ENCODE measurements at places on chromosomes 5 and 9. TPM values are rescaled to one million over a fixed set of nuclear protein-coding genes. Genes with fewer than 3 reads are reported as not detected.

GRCh38 chr5:5979377-5979760 lies 399.0 kb downstream of the MED10 start:
- no peak for DNase-seq

GRCh38 chr5:131633830-131634229 lies 1.2 kb downstream of the RAPGEF6 start:
- no peak for DNase-seq

DNA sequence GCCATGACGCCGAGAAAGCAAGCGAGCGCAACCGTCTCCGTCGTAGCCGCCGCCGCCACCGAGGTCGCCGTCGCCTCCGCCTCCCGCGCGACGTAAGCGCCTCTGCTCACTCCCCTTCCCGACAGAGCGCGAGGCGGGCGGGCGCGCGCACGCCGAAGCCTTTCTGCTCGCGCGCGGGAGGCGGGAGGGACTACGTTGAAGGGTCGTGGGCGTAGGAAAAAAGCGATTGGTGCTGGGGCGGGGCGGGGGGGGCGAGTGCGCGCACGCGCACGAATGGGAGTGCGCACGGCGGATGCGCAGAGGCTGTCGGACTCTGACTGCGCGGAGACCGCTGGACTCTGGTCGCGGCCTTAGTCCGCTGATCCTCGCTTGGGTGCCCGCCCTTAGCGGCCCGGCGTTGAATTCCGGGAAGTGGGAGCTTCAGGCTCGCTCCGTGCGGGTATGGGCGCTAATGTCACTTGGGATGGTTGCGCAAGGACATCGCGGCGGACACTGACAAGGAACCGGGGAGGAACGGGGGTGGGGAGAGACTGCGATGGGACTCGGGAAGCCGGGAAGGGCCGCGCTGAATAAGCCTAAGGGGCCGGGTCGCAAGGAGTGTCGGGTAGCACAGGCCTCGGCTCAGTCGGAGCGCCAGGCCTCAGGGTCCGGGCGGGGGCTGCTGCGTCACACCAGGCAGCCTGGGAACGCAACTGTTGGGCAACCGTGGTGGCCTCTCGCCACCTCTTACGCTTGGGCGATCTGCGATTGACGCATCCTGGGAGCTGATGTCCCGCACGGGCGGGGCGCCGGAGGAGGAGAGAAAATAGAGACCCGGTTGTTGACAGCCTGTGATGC lies at the start of gene CHD1:
Gene CHD1, minus strand, starts transcription at position 135 of the 837 bp plus-strand sequence. CDS start 2,621 bp downstream, outside the sequence.
- peak; percentile 97 for DNase-seq

DNA sequence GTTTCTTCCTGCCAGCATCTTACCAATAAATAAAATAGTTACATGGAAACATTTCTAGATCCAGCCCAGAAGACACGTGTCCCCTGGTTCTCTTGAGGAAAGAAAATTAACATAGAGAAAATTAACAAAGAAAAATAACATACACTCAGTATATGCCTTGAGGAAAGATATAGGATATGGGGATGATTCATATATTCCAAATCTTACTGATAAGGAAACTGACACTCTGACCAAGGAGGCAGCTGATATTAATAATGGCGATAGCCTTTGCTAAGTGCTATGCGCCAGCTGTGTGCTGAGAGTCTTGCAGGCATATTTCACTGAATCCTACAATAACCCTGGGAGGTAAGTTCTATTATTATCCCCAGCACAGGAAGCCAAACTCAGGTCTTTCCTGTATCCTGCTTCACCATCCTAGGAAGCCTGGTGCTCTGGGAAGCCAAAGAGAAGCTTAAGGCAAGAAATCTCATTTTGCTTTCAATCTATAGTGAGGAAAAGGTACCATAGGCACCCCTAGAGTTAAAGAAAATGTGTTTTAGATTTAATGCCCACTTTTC lies 302.7 kb upstream of the NREP start:
- no peak for DNase-seq

GRCh38 chr5:172009536-172010270 lies 3.3 kb upstream of the FBXW11 start:
- DNase-seq: no peak

- DNase-seq: peak; percentile 70
Observed at GRCh38 chr5:1640421-1640881, 116.7 kb upstream of the LPCAT1 start.

- no peak for DNase-seq
Observed at GRCh38 chr5:80072103-80073073, 37.2 kb downstream of the THBS4 start.

- DNase-seq: no peak
Observed at GRCh38 chr5:91098541-91098940, 284.6 kb downstream of the ARRDC3 start.

DNA sequence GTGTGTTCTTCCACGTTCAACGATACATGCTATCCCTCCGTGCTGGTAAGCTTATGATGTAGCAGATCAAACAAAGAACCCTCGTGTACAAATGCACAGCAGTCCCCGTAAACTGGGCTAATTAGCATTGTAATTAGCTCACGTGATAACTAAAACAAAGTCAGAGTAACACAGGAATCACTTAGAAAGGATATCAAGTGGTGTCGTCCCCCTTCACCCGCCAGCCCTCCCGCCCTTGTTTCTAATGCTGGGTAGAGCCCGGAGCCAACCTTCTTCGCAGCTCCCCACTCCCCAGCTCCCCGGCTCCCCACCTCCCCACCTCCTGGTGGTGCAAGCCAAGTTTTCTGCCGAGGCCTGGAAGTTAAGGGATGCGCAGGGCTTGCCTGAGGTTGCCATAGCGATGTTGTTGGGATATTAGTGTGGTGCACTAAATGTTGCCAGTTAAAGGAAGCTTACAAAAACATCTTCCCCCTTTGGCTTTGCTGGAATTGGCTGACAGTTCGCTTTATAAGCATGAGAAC lies 357.9 kb upstream of the CCNH start:
- no peak for DNase-seq

GRCh38 chr9:5580650-5581049 lies 48.3 kb upstream of the RIC1 start:
- no peak for DNase-seq

DNA sequence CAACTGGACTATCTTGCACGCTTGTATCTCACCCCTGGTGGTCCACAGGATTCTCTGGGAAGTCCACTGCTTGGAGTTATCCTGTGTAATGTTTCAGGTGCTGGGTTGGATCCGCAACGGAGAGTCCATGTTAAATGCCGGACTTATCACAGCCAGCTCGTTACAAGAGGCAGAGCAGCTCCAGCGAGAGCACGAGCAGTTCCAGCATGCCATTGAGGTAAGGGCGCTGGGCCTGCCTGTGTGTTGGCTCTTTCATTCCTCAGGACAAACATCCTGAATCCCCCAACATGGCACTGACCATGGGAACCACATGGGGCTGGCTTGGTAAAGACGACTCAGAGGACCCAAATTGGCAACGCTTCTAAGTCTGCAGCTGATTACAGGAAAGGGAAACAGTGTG lies 214.8 kb upstream of the OTULINL start:
- DNase-seq: no peak

DNA sequence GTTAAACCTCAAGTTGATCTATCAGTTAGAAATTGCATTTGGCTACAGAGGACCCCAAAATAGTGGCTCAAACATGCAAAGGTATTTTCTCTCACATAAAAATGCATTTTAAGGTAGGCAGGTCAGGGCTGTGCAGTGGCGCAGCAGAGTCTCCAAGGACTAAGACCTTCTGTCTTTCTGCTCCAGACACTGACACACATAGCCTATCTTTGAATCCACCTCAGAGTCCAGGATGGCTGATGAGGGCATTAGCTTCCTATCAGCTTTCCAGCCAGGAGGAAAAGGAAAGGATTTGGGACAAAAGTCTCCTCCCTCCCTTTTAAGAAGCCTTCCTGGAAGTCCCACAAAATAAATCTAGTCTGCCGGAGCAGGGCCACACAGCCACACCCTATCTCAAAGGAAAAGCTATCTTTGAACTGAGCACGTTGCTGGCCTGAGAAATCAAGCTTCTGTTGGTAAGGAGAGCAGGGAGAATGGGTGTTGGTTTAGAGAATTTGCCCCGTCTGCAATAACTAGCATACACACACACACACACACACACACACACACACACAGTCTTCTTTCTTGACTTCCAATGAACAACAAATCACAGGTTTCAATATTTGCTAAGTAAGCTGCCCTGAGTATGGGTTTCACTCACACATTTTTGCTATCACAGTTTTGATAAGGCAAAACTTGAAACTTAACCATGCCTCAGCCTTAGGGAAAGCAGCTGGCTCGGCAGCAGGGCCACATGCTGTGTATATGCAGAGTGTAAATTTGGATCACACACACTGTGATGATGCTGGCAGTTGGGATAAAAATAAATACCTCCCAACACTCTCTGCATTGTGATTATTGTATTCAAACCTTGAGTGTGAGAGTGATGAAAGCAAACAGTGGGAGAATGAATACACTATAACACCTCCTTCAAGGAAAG lies 116.6 kb upstream of the MAP3K1 start:
- DNase-seq: no peak

- peak; percentile 45 for DNase-seq
Observed at GRCh38 chr5:176441921-176442323, 6.3 kb upstream of the FAF2 start.

GRCh38 chr5:127098241-127098640 lies 24.9 kb upstream of the C5orf63 start:
- no peak for DNase-seq

- no peak for DNase-seq
Observed at GRCh38 chr9:23412458-23412857, 413.6 kb downstream of the ELAVL2 start.

GRCh38 chr9:84297162-84297821 lies 43.3 kb downstream of the SLC28A3 start:
- no peak for DNase-seq

- DNase-seq: no peak
Observed at GRCh38 chr5:99706160-99706559, 777.4 kb upstream of the CHD1 start.

DNA sequence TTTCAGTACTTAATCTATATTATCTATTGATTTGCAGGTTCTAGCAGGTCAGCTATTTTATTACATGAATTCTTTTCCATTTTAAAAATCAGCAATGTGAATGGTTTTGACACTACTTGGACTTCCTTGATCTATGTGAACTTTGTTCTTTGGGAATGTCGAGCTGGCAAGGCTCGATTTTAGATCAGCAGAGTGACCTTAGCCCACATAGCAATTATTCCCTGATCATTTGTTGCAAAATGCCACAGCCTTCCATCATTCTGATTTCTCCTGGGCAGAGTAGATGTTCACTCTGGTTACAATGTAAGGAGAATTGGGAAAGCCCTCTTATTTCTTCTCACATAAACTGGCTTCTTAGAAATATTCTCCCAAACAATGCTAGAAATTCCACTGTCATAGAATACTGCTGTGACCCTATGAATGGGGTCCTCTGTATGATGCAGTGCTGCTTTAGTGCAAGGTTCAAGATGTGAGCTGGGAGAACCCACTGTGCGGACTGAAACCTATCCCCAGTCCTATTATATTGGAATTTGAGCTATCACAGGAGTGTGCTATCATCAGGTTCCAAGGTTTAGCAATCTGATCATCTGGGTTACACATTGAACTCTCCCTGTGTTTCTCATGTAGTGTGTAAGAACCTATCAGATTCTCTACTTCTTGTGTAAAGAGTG lies 15.7 kb upstream of the GDA start:
- no peak for DNase-seq

DNA sequence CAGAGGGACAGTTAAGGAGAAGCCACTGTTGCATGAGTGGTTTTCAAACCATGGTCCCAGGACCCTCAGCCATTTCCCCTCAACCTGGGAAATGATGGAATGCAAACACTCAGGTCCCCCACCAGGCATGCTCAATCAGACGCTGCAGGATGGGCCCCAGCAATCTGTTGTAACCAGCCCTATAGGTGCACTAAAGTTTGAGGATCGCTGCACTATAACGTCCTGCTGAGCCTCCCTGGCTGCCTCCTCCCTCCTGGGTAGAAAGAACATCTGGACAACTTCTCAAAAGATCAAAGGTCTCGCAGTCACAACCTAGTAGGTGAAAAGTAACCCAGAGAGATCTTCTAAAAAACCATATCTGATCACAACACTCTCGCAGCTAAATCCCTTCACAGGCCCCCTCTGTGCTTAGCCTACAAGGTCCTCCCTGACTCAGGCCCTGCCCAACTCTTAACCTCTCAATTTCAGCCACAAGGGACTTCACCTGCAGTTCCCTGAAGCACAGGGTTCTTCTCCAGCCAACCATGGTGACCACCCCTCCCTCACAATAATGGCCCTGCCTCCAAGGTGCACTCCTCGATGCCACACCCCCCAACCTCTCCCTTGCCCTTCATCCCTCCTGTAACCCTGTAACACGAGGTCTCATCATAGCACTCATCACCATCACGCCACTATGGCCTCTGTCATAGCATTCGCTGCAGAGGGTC lies 3.5 kb downstream of the SHB start:
- DNase-seq: no peak

- DNase-seq: peak; percentile 69
Observed at GRCh38 chr5:108749128-108749861, 1.6 kb downstream of the FER start.

DNA sequence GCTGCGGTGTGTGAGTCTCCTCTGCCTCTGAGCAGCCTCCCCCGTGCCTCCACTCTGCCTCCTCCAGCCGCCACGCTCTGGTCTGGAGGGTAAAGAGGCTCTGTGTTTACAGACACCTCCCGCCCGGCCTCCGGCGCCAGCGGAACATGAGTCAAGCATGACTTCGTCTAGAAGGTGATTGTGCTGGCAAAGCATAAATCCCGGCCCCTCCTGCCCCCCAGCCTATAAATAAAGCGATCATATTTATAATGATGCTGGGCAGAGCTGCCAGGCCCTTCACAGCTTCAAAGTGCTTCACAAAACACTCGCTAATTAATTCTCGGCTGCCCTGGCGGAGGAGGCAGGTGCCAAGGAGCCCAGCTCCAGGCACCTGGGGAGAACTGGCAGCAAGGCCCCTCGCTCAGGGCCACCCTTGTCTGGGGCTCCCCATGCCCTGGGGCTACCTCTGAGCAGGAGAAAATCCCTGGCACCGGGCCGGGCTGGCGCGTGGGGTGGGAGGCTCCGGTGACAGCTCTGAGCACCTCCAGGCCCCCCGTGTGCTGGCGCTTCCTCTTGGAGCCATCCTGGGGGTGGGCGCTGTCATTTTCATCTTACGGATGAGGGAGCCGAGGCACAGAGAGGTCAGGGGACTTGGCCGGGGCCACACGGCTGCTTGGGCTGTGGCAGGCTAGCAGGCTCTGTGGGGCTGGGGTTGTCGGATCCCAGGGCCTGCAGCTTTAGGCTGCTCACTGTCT lies 87.8 kb downstream of the RXRA start:
- DNase-seq: no peak

DNA sequence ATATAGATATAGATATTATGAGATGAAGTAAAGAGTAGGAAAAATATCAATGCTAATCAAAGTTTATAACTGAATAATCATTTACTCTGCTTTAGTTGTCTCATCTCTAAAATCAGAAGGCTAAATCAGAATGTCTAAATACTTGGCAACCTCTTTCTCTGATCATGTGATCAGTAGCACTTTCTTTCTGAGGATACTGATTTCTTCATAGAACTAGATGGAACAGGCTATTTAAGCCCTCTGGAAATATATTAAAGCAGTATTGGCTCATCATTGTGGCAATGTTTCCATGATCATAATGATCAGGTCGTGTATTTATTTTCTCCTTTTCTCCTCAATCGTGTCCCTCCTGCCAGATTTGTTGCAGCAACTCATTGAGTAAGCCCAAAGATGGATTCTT lies 109.7 kb downstream of the KCNN2 start:
- no peak for DNase-seq

GRCh38 chr5:120228262-120229031 lies 235.7 kb upstream of the PRR16 start:
- DNase-seq: no peak

The NEUROG1 gene
- not detected for total RNA-seq

The PITX1 gene
- 0.25 TPM for total RNA-seq

The IL13 gene
- not detected for total RNA-seq

The LMAN2 gene
- total RNA-seq: 164 TPM

The FOXD4L3 gene
- not detected for total RNA-seq

The LPCAT1 gene
- 12.7 TPM for total RNA-seq

The ZNF366 gene
- 2.2 TPM for total RNA-seq

The GDNF gene
- 0.16 TPM for total RNA-seq

The HMMR gene
- 3.1 TPM for total RNA-seq

The TMEM215 gene
- total RNA-seq: not detected
